ENCODE measurements at places on chromosomes 3 and 15.

GRCh38 chr3:149545049-149545448 is 70.6 kb downstream of the TM4SF4 start:
- no peak for DNase-seq

- DNase-seq = no peak
These were observed 129.9 kb downstream of the SMAD6 start for GRCh38 chr15:66831801-66832390.

- DNase-seq = no peak
These were observed 52.2 kb downstream of the ROPN1B start for GRCh38 chr3:126021224-126021623.

GRCh38 chr3:138336454-138336999 is 6.9 kb upstream of the NME9 start:
- no peak for DNase-seq

GRCh38 chr15:83323296-83323711 is 38.8 kb upstream of the BNC1 start:
- no peak for DNase-seq
